ENCODE measurements at places on chromosomes 16 and 17. TPM values are rescaled to one million over a fixed set of nuclear protein-coding genes. Genes with fewer than 3 reads are reported as not detected.

DNA sequence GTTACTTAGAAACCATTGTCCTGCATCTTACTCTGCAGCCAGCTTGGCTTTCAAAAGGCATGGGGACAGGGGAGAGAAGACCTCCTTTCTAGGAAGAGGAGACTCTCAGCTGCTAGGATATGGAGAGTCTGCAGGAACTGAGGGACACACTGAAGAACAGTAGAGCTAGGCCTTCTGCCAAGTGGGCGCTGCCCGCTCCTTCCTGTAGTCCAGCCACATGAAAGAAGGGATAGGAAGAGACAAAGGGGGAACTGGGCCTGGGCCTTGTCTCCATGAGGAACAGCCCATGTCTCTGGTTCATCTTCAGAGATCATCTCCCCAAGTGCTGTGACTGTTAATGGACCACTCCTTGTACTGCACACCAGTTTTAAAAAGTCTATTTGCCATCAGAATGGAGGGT is 78.4 kb downstream of the SYCE1L start:
- peak; percentile 21 for DNase-seq

Gene PIRT
- not detected for total RNA-seq

- peak; percentile 29 for DNase-seq
Measured at GRCh38 chr17:81821603-81822311, 11.3 kb downstream of the MCRIP1 start.

- no peak for DNase-seq
Measured at GRCh38 chr17:65473363-65473762, 88.1 kb downstream of the AXIN2 start.

Gene AURKB
- 166 TPM for total RNA-seq

Gene SLC7A5
- 25.7 TPM for total RNA-seq

- no peak for DNase-seq
Measured at GRCh38 chr17:3007651-3008121, 55.7 kb downstream of the OR1D5 start.

- no peak for DNase-seq
Measured at GRCh38 chr17:51647826-51648225, 387.5 kb downstream of the UTP18 start.

GRCh38 chr16:50275098-50275415 is 8.7 kb downstream of the ADCY7 start:
- DNase-seq = no peak

GRCh38 chr17:65093930-65094329 is 37.4 kb upstream of the GNA13 start:
- no peak for DNase-seq

Gene NTN3
- total RNA-seq = 4.4 TPM

Gene PMFBP1
- 1.1 TPM for total RNA-seq

Gene CIBAR2
- total RNA-seq = 0.51 TPM

GRCh38 chr16:81723098-81723723 is 55.9 kb upstream of the PLCG2 start:
- peak; percentile 87 for DNase-seq

GRCh38 chr16:65154321-65154720 is 32.5 kb upstream of the CDH11 start:
- DNase-seq = no peak

Gene IL21R
- total RNA-seq = not detected

Gene CLDN7
- 0.17 TPM for total RNA-seq

- no peak for DNase-seq
Measured at GRCh38 chr16:2775131-2775716, 1.9 kb downstream of the ELOB start.

GRCh38 chr16:86965840-86966550 is 351.2 kb downstream of the C16orf95 start:
- no peak for DNase-seq

Gene PMP22
- 3.2 TPM for total RNA-seq

- DNase-seq = peak; percentile 83
Measured at GRCh38 chr17:78224231-78225087, 7.0 kb upstream of the TMEM235 start.

Gene SLC16A13
- total RNA-seq = 9.8 TPM

DNA sequence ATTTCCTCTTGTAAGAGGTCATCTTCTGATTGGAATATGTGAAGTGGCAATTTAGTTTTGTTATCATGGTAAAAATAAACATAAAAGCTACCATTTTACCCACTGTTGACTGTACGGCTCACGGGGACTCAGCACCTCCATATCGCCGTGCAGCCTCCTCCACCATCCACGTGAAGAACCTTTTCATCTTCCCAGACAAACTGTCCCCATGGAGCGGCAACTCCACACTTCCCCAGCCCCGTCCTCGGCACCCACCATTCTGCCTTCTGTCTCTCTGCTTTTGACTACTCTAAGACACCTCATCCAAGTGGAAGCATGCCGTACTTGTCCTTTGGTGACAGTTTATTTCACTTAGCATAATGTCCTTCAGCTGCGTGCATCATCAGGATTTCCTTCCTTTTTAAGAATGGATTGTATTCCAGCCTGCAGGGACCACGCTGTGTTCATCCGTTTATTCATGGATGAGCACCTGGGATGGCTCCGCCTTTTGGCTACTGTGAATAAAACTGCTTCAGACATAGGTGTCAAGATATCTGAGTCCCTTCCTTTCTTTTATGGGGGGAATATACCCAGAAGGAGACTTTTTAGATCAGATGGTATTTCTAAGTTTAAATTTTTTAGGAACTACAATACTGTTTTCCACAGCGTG is 14.3 kb downstream of the FBXO31 start:
- peak; percentile 95 for DNase-seq

- DNase-seq = no peak
Measured at GRCh38 chr16:80015566-80015965, 415.0 kb upstream of the MAF start.

DNA sequence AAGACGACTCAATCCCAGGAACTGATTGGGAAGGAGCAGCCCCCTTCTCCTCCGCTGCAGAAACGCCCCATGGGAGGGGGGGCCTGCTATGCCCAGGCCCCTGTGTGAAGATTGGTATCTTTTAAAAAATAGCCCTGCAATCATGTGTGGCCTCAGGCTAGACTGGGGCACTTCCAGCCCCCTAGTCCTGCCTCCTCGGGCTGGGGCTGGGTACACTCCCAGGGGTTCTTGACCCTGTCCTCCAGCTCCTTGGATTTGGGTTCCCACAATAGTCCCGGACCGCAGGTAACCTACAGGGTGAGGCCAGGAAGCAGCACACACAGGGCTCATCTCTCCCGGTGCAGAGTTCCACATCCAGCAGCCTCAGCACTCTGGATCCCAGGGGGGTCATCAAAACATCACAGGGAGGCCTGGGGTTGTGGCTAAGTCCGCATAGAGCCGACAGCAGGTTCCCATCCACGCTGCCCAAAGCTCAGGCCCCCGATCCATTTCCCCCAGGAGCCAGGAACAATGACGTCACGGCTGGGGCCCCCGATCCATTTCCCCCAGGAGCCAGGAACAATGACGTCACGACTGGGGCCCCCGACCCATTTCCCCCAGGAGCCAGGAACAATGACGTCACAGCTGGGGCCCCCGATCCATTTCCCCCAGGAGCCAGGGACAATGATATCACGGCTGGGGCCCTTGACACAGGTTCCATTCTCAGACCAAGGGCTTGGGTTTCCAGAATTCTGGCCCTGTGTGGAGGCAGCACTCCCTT is 202.4 kb downstream of the IRF8 start:
- no peak for DNase-seq

GRCh38 chr16:59510008-59510424 is 775.9 kb upstream of the GOT2 start:
- DNase-seq = peak; percentile 12

DNA sequence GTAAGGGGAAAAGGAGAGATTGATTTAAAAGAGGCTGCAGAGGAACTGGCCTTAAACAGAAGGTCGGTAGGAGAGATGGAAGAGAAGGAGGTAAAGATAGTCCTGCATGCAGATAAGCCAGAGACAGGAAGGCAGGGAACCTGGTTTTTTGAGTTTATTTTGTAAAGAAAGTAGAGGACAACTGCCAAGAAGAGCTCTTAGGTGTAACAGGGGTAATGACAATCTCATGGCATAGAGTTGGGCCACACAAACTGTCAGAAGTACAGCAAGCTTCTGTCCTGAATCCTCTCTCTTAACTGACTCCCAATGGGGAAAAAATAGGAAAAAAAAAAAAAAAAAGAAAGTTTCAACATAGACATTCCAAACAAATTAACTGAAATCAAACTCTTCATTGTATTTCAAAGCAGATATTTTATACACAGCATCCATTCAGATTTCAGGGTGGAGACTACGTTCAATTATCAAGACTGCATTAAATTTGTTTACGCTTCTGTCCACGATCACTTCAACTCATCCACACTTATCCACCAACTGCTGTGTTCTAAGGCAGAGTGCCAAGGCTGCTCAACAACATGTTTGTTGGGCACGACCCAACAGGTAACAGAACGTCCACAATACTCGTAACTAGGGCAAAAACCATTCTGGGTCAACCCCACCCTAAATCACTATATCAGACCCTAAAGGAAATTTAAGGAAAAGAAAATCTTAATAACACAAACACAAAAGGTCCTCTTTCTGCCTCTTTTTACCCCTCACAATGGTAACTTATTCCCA is 34.9 kb downstream of the USP31 start:
- peak; percentile 79 for DNase-seq

- no peak for DNase-seq
Measured at GRCh38 chr17:63370696-63371095, 75.4 kb downstream of the CYB561 start.

- DNase-seq = no peak
Measured at GRCh38 chr17:41666237-41666641, 22.4 kb upstream of the EIF1 start.

Gene CES3
- total RNA-seq = 3.8 TPM

GRCh38 chr16:2852731-2853507 is 5.1 kb downstream of the PRSS22 start:
- no peak for DNase-seq

DNA sequence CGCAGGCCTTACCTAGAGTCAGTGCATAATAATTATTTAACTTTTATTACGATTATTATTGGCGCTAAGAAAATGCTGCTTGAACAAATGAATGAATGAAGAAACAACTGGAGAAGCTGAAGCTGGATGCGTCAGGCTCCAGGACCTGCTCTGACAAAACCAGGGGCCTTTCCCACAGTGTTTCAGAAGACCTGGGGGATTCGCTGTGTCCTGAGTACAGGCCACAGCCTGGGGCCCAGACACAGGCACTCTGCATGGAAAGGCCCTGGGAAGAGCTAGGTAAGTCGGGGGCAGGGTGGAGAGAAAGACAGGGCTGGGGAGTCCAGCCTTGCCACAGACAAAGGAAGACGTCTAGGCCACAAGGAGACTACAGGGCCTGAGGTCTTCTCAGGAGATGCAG is 226.1 kb downstream of the ZNF423 start:
- no peak for DNase-seq

- DNase-seq = no peak
Measured at GRCh38 chr17:60277258-60277657, 114.7 kb downstream of the USP32 start.

DNA sequence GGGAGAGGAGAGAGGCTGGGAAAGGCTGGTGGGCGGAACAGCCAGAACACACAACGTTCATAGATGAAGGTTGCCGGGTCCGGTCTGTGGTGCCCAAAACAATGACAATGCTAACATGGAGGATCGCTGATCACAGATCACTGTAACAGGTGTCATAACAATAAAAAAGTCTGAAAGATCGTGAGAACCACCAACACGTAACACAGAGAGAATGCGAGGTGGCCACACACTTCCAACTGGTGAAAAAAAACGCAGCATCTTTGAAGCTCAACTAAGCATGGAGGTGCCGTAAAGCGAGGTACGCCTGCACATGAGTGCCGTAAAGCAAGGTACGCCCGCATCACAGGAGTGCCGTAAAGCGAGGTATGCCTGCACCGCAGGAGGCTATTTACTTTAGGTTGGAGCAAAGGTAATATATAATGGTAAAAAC is 42.3 kb downstream of the ABR start:
- DNase-seq = no peak

DNA sequence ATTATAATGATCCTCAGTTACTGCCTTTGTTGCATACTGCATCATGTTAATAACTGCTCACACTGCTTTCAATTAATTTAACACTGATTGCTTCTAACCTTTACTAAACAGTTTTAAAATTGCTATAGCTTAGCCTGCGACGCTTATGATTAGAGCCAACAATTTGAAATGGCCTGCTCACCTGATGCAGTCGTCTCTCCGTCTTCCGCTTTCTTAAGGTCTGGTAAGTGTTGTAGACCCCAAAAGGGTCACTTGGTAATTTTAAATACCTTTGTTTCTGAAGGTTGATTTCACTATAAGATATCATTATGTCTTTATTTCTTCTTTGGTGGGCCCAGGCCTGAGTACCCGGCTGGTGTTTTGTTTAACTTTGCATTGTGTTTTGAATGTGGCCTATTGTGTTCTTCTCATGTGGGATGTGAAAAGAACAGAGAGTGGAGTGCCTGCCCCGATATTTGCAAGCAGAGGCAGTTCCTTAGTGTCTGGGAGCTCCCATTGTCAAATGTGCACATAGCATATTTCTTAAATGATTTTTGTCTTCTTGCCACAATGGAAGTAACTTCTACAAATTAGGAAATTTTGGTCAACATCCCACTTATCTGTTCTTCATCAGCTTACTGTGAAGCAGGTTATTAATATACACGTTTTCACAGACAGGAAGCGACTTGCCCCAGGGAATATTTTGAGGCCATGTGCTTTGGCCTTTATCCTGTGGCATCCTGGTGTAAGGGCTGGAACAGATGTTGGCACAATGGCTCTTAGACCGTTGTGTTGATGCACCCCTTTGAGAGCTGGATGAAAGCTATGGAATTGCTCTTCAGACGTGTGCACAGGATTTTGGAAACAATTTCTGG is 2.9 kb downstream of the PHKB start:
- no peak for DNase-seq

Gene KRT12
- not detected for total RNA-seq

GRCh38 chr16:21565507-21565860 is 33.9 kb upstream of the METTL9 start:
- DNase-seq = no peak

Gene EME1
- 21.6 TPM for total RNA-seq

- DNase-seq = no peak
Measured at GRCh38 chr16:79776243-79776847, 175.8 kb upstream of the MAF start.

DNA sequence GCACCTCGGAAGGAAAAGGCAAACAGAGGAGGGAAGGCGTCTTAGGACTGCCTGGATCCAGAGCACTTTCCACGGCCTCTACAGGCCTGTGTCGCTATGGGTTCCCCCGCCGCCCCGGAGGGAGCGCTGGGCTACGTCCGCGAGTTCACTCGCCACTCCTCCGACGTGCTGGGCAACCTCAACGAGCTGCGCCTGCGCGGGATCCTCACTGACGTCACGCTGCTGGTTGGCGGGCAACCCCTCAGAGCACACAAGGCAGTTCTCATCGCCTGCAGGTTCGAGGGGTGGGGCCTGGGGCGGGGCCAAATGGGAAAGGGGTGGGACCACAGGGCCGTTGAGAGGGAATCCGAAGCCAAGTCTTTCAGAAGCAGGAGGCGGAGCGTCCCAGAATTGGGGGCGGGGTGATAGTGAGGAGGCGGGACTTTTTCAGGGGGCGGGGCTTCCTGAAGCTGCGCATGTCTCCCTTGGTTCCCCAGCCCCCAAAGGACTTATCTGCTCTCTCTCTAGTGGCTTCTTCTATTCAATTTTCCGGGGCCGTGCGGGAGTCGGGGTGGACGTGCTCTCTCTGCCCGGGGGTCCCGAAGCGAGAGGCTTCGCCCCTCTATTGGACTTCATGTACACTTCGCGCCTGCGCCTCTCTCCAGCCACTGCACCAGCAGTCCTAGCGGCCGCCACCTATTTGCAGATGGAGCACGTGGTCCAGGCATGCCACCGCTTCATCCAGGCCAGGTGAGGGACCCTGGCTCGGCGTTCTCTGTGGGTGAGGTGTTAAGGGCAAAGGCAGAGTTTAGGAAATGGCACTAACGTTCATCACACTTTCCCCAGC is 939 bp downstream of the BCL6B start:
- DNase-seq = peak; percentile 34
